Frontal cortex (tissue), 4 donors: ENCODE measurements at places on chromosomes 11 and 22. TPM values are rescaled to one million over a fixed set of nuclear protein-coding genes. Genes with fewer than 3 reads are reported as not detected.

DNA sequence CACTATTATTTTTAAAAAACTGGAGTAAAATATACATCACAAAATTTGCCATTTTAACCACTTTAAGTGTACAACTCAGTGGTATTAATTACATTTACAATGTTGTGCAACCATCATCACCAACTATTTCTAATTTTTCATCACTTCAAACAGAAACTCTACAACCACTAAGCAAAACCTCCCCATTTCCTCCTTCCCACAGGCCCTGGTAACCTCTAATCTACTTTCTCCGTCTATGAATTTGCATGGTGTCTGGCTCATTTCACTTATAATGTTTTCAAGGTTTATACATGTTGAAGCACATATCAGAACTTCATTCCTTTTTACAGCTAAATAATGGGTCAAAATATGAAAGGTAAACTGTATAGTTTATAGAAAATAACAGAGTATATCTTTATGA lies 24.4 kb downstream of the DDI1 start:
- DNase-seq = no peak

DNA sequence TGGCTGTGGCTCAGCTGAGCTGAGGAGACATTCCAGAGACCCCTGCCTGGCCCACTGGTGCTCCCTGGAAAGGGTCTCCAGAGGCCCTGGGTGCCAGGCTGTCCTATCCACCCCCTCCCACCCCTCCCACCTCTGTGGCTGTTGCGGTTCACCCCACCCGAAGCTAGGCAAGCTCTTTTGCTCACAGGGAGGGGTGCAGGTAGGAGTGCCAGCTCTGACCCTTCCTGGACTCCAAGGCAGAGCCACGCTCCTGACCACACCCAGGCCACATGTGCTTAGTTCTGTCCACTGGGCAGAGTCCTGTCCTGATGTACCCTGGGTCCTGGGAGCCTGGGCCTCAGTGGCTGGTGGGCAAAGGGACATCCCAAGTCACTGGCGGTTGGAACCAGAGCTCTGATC lies 16.4 kb downstream of the IL17REL start:
- DNase-seq = no peak

DNA sequence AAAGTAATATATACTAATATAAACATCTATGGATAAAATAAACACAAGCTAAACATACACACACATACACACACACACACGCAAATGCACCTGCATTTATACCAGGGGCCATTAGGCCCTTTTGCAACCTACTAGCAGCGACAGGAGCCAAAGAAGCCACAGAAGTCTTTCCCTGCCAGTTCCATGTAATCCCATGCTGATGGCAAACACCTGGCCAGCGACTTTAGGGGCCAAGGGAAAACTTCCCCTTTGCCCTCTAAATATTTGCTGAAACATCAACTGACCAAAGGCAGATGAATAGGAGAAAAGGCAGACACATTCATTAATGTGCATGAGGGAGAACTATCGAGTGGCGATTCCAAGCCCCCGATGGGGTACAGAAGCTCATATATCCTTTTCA lies 14.8 kb upstream of the P2RY2 start:
- DNase-seq = no peak

- DNase-seq = no peak
These were observed 3.7 kb downstream of the TSPO start for GRCh38 chr22:43154887-43155536.

- DNase-seq = no peak
These were observed 7.4 kb upstream of the SCGB1D4 start for GRCh38 chr11:62306227-62306626.

DNA sequence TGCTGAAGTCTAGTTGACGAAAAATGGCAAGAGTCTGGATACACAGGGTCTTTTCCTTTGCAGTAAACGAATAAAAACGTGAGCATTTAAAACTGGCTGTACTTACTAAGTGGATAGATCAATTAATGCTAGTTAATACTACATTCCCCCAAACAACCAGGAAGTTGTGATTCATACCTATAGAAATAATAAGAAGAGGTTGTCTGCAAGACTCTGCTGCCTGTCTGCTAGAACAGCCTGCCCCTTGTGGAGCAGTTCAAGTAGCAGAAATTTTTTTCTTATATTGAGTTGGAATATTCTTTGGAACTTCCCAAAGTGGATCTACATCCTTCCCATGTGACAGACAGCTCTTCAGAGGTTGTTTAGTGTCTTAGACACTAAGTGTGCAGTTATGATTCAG lies 86.8 kb downstream of the TEAD1 start:
- no peak for DNase-seq

DNA sequence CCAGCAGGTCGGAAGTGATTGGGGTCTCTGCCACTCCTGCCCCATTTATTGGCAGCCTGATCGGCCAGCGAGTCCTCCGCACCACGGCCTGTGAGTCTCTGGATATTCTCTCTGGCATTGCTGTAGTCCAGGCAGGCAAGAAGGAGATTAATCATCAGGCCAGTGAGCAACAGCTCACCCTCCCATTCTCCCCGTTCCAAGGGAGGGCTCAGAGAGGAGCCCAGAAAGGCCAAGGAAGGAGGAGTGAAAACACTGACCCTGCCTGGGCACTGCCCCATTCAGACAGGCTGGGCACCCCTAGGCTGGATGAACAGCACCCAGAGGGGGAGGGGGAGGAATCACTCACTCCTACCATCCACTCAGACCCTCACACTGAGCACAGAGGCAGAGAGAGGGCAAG lies 3.1 kb downstream of the SAA2 start:
- DNase-seq = no peak

DNA sequence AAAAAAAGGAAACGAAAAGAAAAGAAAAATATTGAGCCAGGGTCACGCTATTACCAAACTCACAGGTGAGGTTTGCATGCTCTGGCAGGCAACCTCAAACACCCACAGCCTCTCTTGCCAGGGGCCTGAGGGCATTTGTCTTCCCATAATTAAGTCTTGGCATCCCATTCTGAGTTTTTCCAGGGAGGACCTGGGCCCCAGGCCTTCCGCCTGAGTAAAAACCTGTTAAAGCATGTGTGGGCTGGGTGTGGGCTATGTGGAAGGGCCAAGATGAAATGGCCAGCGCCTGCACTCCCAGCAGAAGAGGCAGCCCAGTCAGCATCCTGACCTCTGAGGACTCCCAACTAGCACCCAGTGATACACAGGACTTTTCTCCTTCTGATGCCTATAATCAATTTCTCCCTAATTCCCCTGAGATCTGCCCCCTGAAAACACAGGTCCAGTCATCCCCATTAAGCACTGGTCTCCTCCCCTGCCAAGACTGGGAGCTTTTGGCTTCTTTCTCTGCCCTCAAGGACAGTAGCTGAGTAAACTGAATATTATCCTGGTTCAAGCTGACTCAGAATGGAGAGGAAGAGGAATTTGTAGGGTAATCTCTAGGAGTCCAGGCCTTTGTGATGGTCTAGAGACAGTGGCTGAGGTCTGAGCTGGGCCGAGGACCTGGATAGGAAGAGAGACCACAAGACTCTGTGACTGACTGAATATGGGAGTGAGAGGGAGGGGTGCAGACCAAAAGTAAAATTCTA lies 35.6 kb upstream of the ACER3 start:
- DNase-seq = no peak

DNA sequence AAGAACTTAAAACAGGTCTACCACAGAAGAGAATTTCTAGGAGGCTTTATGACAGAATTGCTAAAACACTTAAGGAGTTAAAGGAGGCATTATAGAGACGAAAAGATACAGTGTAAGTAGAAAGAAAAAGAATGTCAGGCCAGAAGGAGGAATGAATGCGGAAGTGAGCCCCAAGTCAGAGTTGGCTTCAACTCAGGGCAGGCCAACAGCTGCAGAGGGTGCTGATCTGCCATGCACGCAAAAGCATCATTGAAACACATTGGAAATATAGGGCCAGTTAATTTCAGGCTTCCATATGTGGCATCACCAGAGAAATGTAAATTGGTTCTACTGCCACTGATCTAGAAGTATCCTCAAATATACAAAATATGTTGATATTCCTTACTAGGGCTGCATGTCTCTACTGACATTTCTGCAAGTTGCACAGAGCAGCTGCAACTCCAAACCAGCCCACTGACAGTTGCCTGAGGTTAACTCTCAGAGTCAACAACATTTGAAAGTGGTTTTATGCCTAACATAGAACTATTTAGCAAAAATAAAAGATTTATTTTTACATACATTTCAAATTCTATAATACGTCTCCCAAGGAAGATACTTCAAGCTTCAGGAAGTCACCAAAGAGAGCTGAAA lies 324.1 kb downstream of the C11orf87 start:
- no peak for DNase-seq

DNA sequence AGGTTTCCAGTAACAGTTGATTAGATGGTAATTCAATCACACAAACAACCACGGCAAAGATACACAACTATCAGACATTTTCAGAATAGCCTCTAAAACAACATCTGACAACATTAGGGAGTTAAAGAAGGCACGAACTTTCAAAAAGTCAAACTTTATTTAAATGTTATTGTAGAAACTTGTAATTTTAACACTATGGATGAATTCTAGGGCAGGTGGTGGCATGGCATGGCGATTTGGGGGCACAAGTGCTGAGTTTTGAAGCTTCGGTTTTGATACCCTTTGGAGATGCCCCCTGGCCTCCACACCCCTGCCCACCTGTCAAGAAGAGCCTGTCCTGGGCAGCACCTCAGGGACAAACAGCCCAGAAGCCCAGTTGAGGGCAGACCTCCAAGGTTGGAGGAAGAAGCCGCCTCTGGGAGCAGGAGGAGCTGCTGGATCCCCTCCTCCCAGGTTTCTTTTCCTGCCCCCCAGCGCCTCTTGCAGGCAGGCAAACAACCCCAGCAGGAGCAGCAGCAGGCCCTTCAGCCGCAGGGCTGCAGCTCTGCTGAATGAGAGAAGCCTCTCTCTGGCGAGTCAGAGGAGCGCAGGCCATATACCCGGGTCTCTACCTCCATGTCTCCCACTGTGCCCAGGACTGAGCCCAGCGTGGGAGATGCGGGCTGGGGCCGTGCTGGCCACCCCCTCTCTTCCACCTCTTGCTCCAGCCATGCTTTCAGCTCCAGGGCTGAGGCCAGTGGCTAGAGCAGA lies 102.1 kb upstream of the IGLL5 start:
- DNase-seq = no peak

- DNase-seq = no peak
These were observed 205.6 kb downstream of the ADAMTS15 start for GRCh38 chr11:130653838-130654636.

Gene MMP12
- not detected for total RNA-seq

Gene MRE11
- 12.6 TPM for total RNA-seq
